ENCODE measurements at places on chromosomes 11 and 22.

GRCh38 chr22:36768616-36769015, 7.3 kb downstream of the IFT27 start:
- no peak for DNase-seq

DNA sequence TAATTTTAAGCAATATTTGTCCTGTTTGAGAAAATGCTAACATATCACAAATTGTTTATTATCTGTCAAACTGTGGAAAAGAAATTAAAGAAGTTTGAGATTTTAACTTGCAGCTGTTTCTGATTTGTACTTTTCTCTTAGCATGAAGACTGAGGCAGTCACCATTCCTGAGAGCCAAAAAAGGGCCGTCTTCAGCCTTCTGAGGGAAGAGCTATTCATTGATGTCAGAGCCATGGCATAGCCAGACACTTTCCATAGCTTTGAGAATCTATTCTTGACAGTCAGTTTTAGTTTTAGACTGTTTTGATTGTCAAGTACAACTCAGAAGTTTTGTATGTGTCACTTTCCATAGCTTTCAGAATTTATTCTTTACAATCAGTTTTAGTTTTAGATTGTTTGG, 32.1 kb downstream of the YAP1 start:
- no peak for DNase-seq

- DNase-seq: no peak
These were observed 44.8 kb upstream of the CADM1 start for GRCh38 chr11:115548878-115549528.

- DNase-seq: no peak
These were observed 5.9 kb downstream of the KCNJ4 start for GRCh38 chr22:38448945-38449745.

GRCh38 chr11:126337126-126337473, 18.4 kb upstream of the ST3GAL4 start:
- no peak for DNase-seq

- DNase-seq: no peak
These were observed 32.7 kb downstream of the CD6 start for GRCh38 chr11:61004180-61004611.

DNA sequence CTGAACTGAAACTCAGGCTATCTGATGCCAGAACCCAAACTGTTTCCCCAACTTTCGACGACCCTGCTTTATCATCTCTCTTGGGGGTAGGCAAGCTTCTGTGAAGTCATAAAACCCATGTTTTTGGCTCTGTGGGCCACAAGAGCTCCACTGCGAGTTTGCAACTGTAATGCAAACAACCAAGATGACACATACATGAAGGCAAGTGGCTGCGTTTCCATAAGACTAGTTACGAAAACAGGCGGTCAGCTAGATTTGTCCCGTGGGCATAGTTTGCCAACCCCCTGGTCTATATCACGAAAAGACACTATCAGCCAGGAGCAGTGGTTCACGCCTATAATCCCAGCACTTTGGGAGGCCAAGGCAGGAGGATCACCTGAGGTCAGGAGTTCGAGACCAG, 37.5 kb downstream of the TPST2 start:
- no peak for DNase-seq
